A549 (cell line): ENCODE measurements at places on chromosomes 5 and 9.
A peak's percentile ranks its signal among the peaks of the same experiment; 100 is the strongest.

GRCh38 chr5:138979684-138980280, 104.6 kb upstream of the LRRTM2 start:
- DNase-seq = no peak

- DNase-seq = no peak
Measured at GRCh38 chr9:130823435-130823834, 11.6 kb upstream of the ABL1 start.

DNA sequence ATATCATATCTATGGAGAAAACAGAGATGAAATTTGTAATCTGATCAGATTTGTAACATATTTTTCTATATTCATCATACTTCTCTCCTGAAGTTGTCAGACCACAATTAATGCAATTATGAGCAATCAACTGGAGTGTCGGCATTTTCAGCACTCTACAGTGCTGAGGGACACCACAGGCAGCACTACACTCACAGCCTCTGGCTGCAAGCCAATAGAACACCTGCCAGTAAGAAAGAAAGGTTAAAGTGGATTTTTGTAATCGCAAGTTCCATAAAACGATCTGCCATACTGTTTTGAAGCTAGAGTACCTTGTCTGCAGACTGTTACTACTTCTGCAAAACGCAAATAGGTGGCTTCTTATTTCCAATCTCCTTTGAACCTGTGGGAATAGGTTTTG, 147.6 kb downstream of the ADAMTS6 start:
- no peak for DNase-seq

DNA sequence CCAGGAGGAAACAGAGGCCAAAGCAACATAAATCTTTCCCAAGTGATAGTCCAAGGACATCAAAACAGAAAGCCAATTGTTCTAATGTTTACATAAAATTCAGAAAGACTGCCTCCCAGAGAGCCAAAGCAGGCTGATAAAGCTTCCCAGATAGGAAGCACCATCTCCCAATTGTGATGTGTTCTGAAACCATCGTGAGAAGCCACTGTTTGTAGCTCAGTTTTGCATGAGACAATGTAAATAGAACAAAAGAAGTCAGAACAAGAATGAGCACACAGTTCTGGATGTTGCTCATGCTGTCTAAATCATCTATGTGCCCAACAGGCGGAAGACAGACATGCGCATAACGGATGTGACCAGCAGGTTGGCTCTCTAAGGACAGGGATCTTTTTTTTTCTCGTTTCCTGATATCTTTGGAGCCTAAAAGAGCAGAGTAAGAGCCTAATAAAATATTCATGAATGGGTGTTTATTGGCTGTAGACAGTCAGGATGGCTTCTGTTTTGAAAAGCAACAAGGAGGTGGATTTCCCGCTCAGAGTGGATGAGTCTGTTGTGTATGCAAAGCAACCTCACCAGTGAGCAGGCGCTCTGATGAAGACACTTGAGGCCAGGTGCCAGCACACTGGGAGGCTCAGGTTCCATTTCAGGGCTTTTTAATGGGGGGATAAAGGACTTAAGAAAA, 113.6 kb downstream of the GNA14 start:
- peak; percentile 12 for DNase-seq

DNA sequence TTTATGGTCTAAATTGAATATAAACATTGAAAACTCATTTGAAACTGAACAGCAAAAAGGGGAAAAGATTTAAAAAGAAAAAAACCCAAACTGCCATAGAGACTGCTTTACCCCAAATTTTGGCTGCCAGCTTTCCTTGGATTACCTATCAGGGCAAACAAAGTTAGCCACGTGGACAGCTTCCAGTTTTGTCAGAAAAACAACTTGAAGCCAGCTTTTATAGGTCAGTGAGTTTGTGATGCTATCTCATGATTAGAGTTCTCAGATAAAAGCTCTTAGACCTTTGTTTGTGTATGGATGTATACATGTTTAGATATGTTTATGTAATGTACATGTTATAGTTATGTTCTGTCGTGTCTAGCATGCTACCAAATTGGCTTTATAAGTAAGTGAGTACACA, 16.1 kb downstream of the FBP2 start:
- DNase-seq = no peak

DNA sequence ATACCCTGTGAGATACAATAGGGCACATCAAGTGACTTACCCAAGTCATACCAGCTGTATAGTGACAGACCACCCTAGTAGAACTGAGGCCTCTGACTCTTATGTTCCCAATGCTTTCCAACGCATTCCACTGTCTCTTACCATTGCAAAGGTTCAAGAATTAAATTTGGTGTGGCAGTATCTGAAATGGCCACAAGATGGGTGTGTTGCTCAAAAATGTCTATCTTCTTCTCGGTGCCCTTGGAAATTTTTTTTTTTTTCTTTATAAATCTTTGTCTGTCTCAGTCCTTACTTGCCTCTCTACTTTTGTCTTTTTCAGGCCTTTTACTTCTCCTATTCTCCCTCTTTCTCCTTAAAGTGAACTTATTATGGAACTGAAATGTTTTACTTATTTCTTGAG, 48.4 kb downstream of the GPR21 start:
- DNase-seq = peak; percentile 13

- DNase-seq = no peak
Measured at GRCh38 chr5:172088801-172089200, 82.4 kb upstream of the FBXW11 start.

GRCh38 chr5:170362656-170363055, 26.5 kb downstream of the KCNMB1 start:
- DNase-seq = no peak

DNA sequence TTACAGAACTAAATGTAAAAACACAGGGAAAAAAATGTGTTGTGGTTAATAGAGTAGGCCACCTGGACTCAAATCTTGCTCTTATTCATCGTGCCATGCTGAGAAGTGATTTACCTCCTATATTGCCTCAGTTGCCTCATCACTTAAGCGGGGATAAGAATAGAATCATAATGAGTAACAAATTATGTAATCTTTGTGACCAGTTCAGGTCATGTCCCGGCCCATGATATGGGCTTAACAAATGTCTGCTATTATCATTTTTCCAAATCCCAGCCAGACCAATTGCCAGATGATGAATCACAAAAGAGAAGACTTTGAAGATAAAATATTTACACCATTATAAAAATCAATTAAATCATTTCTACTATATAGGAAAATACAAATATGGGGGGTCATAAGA, 89.8 kb downstream of the CDH6 start:
- DNase-seq = no peak

DNA sequence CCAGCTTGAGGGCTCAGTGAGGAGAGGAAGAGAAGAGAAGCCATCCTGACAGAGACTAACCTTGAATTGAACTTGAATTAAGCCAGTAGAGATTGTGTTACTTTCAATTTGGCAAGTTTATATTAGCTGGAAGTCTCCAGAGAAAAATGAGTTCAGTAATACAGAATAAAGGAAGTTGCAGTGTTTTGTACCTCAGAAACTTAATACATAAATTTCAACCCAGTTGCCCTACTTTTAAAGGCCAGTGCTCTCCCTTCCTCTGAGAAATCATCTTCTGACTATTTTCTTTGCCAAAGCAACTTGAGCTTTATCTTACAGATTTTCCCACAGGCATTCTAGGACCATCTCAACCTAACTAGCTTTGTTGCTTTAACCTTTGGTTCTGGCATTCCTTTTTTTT, 231.0 kb upstream of the GAS1 start:
- no peak for DNase-seq

DNA sequence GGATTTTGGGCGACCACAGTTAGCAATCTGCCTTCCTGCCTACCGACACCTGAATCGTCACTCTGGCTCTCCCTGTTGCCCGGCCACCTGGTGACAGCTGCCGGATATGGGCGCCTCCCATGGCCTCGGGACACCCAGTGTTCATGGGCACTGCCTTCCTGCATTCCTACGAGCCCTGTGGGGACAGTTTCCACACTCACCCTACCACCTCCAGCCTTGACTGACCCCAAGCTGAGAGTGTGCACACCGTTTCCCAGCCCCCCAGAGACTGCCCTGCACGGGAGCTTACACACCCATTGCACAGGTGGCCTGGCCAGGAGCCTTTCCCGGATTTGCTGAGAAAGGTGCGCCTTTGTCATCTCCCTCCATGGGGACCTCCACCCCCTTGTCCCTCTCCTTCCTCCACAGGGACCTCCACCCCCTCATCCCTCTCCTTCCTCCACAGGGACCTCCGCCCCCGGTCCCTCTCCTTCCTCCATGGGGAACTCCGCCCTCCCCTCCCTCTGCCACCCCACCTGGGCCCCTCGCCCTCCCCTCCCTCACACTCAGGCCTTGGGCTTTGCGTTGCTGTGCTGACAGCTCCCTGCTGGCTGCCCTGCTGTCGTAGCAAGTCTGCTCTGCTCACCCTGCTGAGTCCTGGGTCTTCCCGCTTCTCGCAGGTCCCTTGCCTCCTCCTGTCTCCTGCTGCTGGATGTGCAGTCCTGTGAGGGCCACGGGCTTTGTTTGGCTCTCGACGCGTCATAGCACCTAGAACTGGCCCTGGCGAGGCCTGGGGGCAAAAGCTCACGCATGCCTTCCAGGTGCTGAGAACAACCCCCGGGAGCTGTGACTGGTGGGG, 48.4 kb downstream of the MRPL36 start:
- DNase-seq = no peak

DNA sequence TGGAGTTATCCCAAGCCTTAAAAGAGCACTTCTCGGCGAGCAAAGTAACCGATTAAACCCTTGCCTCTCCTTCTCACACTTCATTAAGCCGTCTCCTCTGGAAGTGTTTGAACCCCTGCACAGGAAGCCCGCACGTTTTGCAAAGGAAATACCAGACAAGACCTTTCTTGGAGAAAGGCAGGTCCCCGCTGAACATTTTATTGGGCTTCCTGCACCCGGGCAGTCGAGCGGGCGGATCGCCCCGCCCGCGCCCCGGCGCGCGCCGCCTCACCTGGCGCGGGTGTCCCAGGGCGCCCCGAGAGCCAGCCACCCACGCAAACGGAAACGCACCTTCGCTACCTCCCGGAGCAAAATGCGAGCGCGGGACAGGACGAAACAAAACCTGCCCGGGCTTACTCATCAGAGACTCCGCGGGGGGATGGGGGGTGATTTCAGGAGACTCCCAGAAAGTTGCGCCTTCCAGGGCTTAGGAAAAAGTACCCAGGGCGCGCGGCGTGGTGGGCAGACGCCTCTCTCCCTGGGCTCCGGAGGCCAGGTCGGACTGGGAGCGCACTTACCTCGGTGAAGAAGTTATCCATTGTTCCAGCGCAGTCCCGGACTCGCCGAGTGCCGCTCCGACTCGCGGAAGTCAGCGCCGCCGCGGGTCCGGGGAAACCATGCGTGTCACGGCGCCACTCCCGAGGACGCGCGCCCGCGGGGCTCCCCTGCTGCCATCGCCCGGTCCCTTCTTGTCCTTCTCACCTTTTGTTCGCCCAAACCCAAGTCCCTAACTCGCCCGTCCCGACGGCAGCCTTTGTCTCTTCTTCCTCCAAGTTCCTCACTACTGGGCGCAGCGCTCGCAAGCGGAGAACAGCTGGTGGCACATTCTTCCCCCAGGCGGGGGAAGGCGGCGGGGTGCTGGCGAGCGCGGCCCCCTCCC, 598 bp downstream of the MYO10 start:
- peak; percentile 41 for DNase-seq

- DNase-seq = no peak
Measured at GRCh38 chr5:80357671-80358070, 37.9 kb downstream of the SPZ1 start.

- DNase-seq = no peak
Measured at GRCh38 chr5:35129276-35129675, 81.5 kb upstream of the AGXT2 start.

- DNase-seq = peak; percentile 12
Measured at GRCh38 chr9:26863074-26863473, 29.5 kb downstream of the CAAP1 start.

DNA sequence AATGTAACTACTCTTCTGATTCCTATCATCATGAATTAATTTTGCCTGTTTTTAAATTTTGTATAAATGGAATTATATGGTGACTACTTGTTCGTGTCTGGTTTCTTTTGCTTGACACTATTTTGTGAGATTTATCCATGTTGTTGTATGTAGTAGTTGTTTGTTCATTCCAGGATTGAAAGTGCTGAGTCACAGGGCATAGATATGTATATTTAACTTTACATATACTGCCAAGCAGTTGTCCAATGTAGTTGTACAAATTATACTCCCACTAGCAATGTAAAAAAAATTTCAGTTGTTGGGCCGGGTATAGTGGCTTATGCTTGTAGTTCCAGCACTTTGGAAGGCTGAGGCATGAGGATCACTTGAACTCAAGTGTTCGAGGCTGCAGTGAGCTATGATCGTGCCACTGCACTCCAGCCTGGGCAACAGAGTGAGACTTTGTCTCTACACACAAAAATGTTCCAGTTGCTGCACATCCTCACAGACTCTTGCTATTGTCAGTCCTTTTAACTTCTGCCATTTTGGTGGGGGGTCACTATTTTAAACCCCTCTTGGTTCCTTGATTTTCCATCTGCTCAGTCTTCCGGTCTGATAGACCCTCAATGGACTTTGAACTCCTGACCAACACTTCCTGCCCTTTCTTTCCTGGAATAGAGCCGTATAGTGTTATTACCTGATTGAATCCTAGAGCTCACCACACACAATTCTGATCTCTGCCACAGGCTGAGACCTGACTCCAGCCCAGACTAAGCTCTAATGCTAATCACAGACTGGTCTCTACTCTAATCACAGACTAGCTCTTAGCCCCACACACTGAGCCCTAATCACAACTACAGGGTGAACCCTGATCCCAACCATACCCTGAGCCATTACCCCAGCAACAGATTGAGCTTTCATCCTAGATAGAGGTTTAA, 69.3 kb upstream of the MELK start:
- no peak for DNase-seq

DNA sequence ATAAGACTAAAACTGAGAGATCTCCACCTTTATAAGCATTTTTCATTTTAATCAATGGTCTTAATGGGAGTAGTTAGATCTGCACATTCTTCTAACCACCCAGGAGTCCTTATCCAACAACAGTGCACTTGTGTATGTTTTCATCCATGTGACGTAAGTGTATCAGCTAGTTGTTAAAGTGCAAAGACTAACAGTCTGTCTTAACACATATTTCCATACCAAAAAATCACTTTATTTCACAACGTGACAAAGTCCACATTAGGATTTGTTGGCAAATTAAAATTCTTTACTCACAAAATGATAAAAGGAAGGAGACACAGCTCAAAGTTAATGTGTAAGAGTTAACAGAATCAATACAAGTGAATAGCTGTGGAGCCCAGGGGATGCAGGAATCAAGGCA, 1.9 kb upstream of the SMC2 start:
- no peak for DNase-seq
